ENCODE measurements at places on chromosomes 12 and 14. TPM values are rescaled to one million over a fixed set of nuclear protein-coding genes. Genes with fewer than 3 reads are reported as not detected.

Gene KRT2
- not detected for total RNA-seq

Gene TGFB3
- total RNA-seq: 16.5 TPM

Gene ASCL4
- total RNA-seq: not detected

Gene ADGRD1
- total RNA-seq: 0.72 TPM

Gene COQ5
- 19.2 TPM for total RNA-seq

Gene CDKN3
- 7.6 TPM for total RNA-seq

Gene PLEKHG7
- total RNA-seq: not detected

Gene RAPGEF3
- 4.3 TPM for total RNA-seq

Gene GLT1D1
- total RNA-seq: not detected

Gene ADCY6
- 33.0 TPM for total RNA-seq

Gene ATXN3
- total RNA-seq: 28.9 TPM

Gene DACT1
- total RNA-seq: 74.8 TPM

Gene NTF3
- total RNA-seq: under 0.01 TPM

Gene KRT85
- not detected for total RNA-seq

Gene HOTAIR
- 1.2 TPM for total RNA-seq

Gene OR10G3
- total RNA-seq: not detected

Gene RNASE1
- not detected for total RNA-seq

Gene AMHR2
- not detected for total RNA-seq

Gene KRT3
- total RNA-seq: not detected

Gene KIF21A
- 4.7 TPM for total RNA-seq

Gene FAM186B
- total RNA-seq: 0.72 TPM

Gene BMAL2
- 21.7 TPM for total RNA-seq

Gene CAPZA3
- not detected for total RNA-seq

Gene ABCD2
- under 0.01 TPM for total RNA-seq

Gene AHNAK2
- 31.8 TPM for total RNA-seq

Gene FANCM
- total RNA-seq: 6.8 TPM

Gene KCNA5
- not detected for total RNA-seq

Gene CCDC175
- total RNA-seq: not detected

Gene CPNE6
- not detected for total RNA-seq

Gene CCDC196
- total RNA-seq: not detected

Gene CDH24
- 3.3 TPM for total RNA-seq

Gene NOVA1
- not detected for total RNA-seq

Gene OVCH1
- under 0.01 TPM for total RNA-seq
